ENCODE measurements at places on chromosomes 2 and 18. TPM values are rescaled to one million over a fixed set of nuclear protein-coding genes. Genes with fewer than 3 reads are reported as not detected.
A peak's percentile ranks its signal among the peaks of the same experiment; 100 is the strongest.

DNA sequence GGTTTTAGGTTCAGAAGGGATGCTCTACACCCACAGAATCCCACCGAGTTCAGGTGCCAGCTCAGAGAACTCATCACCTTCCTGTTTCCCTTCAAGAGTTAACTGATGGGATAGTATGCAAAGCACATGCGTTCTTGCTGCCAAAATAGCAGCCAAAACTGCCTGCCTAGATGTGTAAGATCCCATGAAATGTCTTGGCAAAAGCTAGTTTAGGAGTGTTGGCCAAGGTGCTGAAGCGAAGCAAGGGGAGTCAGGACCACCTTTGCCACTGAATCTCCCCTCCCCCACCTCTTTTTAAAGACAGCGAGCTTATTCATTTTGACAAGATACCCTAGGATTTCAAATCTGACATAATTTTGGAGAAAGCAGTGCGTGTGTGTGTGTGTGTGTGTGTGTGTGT lies 2.1 kb downstream of the DOCK10 start:
- peak; percentile 39 for DNase-seq

DNA sequence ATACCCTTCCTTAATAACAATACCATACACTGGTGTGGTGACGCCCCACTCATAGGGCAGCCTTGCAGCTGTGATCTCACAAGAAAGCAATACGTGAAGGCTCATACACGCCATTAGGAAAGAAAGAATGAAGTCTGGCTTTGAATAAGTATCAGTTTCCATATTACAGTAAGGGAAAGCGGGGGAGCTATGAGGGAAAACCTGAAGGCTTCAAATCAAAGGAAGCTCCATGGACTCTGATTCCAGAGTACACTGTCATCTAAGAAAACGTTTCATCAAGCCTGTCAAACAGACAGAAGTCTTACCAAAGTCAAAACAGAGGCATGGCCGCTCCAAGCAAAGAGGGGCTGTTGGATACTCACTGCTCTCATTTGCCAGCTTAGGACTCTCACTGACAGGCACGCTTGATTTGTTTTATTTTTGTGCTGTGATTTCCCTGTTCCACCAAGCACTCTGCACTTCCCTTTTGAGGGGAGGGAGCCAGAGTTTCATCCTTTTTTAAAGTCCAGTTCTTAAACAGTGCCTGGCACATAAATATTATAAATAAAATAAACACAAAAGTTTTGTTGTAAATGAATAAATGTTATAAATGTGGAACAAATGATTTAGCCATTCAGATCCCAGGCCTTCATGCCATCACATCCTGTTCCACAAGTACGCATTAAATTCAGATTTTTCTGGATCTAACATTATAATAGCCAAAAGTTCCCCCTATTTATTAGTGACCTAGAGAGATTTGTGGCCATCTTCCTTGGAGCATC lies 221.2 kb downstream of the PIEZO2 start:
- DNase-seq = peak; percentile 37

GRCh38 chr2:234444893-234445292 lies 52.0 kb downstream of the ARL4C start:
- peak; percentile 98 for DNase-seq

ANKRD62 gene
- not detected for total RNA-seq
